ENCODE measurements at places on chromosomes 5 and 9.

- no peak for DNase-seq
These were observed 141.7 kb downstream of the DCP2 start for GRCh38 chr5:113118298-113118697.

GRCh38 chr5:59387127-59387526 is 506.4 kb downstream of the PDE4D start:
- DNase-seq = no peak

- DNase-seq = no peak
These were observed 16.6 kb downstream of the ENC1 start for GRCh38 chr5:74623748-74624408.

- DNase-seq = no peak
These were observed 451.4 kb downstream of the CTNND2 start for GRCh38 chr5:11452852-11453251.

GRCh38 chr5:170338933-170339779 is 41.6 kb upstream of the LCP2 start:
- no peak for DNase-seq

DNA sequence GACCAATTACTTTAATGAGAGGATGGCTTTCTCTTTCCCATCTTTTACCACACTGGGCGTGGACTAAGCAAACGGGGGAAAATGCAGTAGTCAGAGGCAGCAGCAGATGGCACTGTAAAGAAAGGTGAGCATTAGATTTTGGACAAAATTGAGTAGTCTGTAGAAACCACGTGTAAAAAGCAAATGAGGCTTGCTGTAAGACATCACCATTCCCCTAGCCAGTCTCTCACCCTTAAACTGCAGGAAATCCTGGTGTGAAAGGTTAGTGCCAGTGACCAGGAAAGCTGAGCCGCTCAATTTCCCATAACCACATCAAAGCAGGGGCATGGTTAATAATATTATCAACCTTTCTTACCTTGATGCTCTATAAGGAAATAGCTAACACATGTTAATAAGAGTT is 31.8 kb downstream of the SPATA31C2 start:
- DNase-seq = no peak

- DNase-seq = no peak
These were observed 1584.4 kb downstream of the EFNA5 start for GRCh38 chr5:106086352-106086751.

DNA sequence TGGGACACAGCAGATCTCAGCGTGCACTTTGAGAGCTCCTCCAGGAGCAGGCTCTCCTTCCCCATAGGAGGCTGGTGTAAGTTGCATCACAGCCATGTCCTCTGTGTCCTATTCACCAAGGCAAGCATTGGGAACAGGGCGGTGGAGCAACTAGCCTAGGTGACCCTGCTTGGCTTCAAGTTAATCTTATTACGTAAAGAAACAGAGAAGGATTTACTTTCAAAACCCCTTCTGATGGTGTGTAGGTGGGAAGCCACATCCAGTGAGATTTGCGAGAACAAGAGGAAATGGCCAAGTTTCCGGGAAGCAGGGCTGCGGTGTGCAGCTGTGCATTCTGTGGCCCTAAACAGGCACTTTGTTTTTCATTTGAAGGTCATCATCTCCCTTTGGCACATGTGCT is 80.2 kb downstream of the TRIO start:
- no peak for DNase-seq

DNA sequence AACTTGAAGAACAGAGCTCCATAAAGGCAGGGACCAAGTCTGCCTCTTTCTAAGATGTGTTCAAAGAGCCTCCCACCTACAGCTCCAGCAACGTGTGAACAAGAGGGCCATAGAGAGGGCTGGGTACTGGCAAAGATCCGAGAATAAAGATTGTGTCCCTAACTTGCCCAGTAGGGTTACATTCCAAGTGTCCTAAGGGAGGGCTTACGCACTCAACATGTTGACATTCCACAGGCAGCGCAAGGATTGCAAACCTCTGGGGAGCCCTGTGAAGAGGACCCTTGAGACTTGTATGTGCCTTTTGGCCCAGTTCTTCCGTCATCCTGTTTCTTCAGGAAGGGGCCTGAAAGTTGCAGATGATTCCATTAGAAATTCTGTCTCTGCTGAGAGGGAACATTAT is 48.2 kb upstream of the ENTREP1 start:
- no peak for DNase-seq

DNA sequence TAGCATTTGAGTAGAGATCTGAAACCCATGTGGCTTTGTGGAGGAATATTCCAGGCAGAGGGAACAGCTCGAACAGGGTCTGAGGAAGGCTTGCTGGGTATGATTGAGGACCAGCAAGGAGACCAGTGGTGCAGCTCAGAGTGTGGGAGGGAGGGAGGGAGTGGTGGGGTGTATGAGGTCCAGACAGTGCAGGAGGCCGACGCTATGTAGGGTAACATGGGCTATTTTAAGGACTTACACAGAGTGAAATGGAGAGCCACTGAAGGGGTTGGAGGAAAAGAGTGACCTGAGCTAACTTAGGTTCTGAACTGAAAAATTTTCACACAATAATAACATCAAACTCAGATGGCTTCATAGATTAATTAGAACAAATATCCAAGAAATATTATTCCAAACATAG is 41.9 kb downstream of the HMGXB3 start:
- no peak for DNase-seq

DNA sequence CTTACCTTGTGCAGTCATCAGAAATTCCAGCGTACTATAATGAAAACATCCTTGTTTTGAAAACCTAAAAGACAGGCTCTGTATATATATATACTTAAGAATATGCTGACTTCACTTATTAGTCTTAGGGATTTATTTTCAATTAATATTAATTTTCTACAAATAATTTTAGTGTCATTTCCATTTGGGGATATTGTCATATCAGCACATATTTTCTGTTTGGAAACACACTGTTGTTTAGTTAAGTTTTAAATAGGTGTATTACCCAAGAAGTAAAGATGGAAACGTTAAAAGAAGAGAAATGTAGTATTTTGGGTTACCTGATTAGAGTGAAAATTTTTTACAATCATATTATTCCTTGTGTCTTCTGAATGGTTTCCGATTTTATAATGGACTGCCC is 131.4 kb downstream of the CDH6 start:
- DNase-seq = no peak

- no peak for DNase-seq
These were observed 103.3 kb upstream of the PITX1 start for GRCh38 chr5:135137146-135137915.

- no peak for DNase-seq
These were observed 31.2 kb downstream of the BTNL9 start for GRCh38 chr5:181071257-181071656.

DNA sequence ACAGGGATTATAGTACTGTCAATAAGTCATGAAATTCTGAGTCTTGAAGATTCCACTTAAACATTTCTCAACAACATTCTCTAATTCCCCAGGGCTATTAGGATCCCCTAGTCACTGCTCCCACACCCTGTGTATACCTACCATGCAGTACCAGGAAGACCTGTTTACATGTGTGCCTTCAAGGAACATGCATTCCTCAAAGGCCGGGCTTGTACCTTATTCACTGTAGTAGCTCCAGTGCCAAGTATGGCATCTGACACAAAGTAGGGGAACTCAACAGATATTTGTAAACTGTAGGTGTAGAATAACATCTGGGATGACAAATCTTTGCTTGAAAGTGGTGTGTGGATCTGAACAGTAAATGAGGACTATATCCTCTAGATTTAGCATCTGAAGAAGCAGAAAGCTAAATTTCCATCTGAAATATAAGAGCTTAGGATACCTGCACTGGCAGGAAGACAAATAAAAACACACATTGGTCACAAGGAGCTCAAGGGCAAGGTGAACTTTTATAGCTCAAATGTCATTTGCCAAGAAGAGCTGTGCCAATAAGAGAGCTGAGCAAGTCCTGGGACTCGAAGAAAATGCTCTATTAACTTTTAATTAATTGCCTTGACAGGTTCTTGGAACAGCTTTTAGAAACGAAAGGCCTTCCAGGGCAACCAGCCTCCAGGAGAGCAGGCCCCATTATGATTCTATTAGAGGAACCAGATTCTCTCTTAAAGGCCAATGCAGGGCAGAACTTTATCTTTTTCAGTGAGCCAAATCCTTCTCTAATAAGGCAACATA is 52.3 kb upstream of the MYOT start:
- no peak for DNase-seq

DNA sequence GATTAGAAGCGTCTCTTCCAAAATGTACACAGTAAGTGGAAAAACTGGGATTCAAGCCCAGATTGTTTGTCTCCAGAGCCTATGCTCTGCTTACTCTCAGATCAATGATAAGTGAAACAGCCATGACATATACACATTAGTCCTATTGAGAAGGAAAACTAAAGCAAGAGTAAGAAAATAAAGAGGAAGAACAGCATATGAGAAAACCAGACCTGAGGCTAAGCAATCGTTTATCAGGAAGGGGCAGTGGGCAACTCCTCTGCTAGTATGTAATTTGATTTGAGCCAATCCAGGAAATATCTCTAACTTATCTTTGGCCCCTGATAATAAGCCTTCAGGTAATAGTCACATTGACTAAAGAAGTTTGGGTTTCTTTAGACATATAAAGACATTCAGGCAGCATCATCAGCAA is 789.9 kb upstream of the C9orf72 start:
- DNase-seq = no peak
